ENCODE measurements at places on chromosomes 1 and 21.

- peak; percentile 48 for DNase-seq
Measured at GRCh38 chr1:180863158-180863775, 49.4 kb upstream of the KIAA1614 start.

DNA sequence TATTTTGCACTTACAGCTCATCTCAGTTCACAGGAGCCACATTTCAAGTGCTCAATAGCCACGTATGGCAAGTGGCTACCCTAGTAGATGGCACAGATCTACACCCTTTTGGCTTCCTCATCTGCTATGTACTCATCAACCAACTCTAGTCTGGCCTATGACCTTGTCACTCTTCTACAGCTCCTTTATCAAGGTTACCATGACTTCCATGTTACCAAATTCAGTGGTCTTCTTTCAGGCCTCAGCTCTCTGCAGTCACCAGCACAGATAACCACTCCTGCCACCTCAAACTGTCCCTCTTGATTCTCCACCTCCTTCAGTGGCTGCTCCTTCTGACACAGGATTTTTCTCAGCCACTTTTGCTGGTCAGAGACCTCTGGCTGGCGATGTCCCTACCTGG, 11.7 kb upstream of the USP48 start:
- no peak for DNase-seq

- DNase-seq: no peak
Measured at GRCh38 chr1:71307451-71307850, 226.6 kb upstream of the ZRANB2 start.

DNA sequence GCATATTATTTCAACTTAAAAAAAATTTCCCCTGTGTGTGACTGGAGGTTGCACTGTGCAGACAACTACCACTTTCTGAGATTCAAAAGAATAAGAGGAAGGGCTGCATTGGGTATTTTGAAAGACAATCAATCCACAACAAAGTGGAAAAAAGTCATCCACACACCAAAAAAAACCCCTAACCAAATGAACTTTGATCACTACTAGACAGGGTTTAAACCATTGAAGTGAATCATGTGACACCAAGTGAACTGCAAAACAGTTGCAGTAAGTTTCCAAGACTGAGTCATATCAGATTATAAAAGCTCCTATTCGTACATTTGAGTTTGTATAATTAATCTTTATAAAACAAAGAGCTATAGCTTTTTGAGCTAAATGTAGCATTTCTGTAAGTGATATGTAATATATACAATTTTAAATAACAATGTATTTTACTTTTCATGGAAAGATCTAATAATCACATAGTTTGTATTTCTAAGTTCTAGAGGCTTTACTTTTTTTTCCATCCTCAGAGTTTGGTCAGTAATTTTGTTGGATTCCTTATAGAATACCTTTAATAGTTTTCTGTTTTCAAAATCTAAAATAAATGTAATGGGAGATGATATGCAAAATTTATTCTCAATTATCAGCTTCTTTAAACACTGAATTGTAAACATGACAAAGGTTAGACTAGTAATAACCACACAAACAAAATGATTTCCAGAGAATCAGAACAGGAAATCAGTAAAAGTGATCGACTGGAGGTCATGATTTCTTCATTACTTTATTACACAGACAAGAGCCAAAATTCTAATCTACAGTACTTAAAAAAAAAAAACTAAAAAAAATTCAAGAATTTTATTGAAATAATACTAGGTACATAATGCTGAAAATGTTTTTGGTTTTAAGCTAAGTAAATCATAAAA, 50.5 kb upstream of the GFI1 start:
- DNase-seq: no peak

GRCh38 chr1:172254521-172255222, 165.8 kb upstream of the C1orf105 start:
- no peak for DNase-seq

- DNase-seq: no peak
Measured at GRCh38 chr1:247338723-247339275, 7.1 kb upstream of the ZNF496 start.

- DNase-seq: peak; percentile 60
Measured at GRCh38 chr1:157156058-157156541, 17.9 kb upstream of the ETV3 start.

- DNase-seq: peak; percentile 9
Measured at GRCh38 chr1:27142464-27142863, 12.5 kb downstream of the SLC9A1 start.

- no peak for DNase-seq
Measured at GRCh38 chr1:222224156-222224555, 323.7 kb downstream of the HHIPL2 start.

DNA sequence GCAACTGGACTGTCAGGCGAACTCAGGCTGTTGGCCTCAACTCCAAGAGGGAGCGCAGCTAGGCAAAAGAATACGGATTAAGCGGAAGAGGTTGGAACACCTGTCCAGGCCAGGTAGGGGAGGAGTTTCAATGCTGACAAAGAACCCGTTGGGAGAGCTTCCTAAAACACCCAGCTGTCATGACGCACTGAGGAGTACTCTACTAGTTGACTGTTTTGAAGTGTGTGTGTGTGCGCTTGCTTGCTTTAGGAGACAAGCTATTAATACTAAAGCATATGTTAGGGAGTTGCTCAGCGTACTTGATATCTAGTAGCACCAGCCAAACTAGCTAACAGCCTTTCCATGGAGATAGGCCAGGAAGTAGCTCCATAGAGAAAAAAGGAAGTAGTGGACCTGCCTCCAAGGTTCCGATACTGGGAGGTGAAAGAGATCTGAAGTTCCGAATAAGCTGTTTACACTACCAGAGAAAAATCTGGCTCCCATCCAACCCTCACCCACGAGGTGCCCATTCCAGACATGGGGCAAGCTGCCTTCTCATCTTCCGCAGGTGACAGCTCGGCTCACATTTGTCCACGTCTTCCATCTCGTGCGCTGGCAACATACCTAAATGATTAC, 974 bp upstream of the FNBP1L start:
- peak; percentile 83 for DNase-seq

DNA sequence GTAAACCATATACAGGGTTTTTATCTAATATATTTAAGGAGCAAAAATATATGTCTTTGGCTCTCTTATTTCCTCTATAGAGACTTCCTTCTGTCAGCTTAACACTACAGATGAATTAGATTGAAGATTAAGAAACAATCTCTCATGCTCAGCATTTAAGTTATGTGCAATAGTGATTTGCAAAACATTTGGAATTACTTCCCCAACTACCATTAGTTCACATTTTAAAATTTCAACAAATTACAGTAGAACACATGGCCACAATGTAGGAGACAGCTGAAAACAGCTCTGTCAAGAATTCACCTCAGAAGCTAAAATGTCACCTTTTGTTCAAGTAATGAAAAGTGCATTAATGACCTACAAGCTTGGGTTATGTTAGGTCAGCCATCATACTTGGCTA, 177.9 kb downstream of the EIF4G3 start:
- DNase-seq: no peak

DNA sequence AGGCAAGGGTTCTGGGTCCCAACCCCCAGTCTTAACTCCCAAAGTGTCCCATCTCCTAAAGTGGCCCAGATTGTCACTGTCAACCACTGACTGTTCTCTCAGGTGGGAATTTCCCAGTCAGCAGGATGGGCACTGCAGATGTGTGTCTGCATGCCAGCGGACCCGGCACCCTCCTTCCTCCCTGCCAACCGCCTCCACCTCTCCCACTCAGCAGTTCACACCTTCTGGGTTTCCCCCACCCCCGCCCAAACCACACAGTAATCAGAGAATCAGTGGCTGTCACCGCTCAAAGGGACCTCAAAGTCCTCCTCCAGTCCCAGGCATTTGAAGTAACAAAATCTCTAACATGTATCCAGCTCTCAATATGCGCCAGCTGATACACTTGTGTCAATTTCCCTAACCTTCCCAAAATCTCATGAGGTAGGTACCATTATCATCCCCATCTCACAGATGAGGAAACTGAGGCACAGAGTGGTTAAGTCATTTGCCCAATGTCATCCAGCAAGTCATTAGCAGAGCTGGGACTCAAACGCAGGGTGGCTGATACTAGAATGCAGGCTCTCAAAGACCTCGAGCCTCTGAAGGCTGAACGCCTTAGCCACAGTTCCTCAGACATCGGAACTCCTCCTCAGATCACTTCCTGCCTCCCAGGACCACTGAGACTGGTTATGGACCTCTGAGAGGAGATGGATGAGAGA, 4.8 kb downstream of the RUNX3 start:
- DNase-seq: no peak

DNA sequence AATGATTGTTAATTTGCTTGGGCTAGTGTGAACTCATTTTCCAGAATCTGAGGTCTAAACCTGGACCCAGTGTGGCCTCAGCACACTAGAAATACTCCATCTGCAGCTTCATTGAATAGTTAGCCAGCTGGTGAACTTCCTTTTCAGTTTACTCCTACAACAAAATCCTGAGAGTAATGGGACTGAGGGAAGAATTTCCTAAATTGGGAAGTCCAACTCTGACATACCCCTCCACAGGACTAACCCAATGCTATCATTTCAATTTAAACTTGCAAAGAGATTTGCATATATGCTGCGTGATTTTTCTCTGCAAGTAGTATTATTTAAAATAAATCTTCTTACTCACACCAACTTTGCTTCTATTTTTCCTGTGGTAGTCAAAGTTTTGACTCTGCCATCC, 27.8 kb upstream of the PIGC start:
- no peak for DNase-seq

GRCh38 chr1:86774305-86775295, 70.2 kb downstream of the SH3GLB1 start:
- DNase-seq: peak; percentile 74

GRCh38 chr1:31875636-31876236, 59.9 kb upstream of the SPOCD1 start:
- no peak for DNase-seq

GRCh38 chr21:17732306-17732705, 86.8 kb downstream of the C21orf91 start:
- DNase-seq: peak; percentile 93

DNA sequence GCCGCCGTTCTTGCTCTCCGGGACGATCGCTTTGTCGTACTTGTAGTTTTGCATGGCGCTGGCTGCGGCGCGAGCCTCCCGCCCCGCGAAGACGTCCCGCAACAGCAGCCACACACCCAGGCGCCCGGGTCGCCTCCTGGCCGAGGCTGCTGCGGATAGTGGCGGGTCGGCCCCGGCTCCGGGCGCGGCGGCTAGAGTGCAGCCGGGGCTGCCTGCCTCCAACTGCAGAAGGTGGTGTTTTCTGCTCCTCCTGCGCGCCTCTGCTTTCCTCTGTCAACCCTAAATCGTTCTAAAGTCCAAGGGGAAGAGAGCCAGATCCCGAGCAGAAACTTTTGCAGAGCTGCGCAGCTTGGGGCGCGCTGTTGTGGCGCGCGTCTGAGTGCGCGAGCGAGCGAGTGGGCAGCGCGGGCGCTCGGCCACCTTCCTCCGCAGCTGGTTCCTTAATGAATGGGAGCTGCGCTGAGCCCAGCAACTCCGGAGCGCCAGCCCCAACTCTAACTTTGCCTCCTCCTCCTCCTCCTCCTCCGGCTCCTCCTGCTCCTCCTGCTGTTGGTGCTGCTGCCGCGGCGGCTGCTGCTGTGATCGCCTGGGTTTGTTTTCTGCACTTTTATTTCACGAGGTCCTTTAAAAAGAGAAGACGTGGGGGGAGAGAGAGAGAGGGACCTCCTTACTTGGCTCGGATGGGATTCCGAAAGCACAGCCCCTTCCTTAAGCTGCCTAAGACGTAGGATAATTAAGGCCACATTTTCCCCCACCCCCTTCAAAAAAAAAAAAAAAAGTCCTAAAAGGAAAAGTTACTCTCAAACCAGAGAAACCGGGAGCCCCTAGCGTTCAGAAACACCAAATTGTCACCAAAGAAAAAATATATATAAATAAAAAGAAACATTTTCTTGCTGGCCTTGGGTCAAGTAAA, at the start of gene PLPP3:
TSS of gene PLPP3 (minus strand) at position 601 of the 913 bp plus-strand sequence. CDS start at position 54, 547 bp downstream.
- peak; percentile 61 for DNase-seq

- no peak for DNase-seq
Measured at GRCh38 chr1:56712150-56712549, 67.0 kb downstream of the PRKAA2 start.

- no peak for DNase-seq
Measured at GRCh38 chr1:76340056-76340455, 265.5 kb downstream of the ST6GALNAC3 start.

- DNase-seq: no peak
Measured at GRCh38 chr1:175413367-175413766, 220.8 kb upstream of the KIAA0040 start.

DNA sequence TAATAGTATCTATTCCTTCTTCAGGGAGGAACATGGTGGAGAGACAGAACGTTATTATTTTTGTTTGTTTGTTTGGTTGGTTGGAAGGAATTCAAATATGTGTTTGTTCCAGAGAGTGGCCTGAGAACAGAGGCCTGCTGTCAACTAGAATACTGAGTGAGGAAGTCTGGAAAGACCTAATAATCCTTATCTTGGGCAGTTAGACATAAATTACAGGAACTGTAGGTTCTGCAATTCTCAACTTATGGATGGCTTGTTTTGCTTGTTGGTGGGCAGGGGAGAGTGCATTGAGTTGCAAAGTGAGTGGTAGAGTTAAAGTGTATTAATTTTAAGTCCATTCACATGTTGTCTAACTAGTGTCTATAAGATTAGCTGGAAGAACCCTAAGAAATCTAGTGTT, 197.6 kb downstream of the BACH1 start:
- no peak for DNase-seq

GRCh38 chr21:41481191-41481590, 26.8 kb downstream of the TMPRSS2 start:
- DNase-seq: no peak

- peak; percentile 13 for DNase-seq
Measured at GRCh38 chr21:20016435-20017005, 981.7 kb upstream of the NCAM2 start.

GRCh38 chr1:6795661-6796060, 10.4 kb downstream of the CAMTA1 start:
- no peak for DNase-seq

DNA sequence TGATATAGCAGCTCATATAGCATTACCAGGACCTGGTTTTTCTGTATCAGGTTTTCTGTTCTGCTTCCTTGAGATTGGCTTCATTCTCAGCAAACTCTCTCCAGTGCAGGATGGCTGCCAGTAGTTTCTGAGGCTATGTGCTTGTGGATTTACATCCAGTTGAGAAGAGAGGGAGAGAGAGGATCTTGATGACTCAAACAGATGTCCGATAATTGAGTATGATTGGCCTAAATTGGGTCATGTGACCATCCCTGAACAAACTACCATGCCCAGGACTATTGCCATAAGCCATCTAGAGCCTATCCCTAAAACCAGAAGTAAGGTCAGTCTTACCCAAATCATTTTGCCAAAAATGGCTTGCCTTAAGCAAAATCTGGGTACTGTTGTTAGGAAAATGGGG, 18.1 kb upstream of the PSMA5 start:
- no peak for DNase-seq

DNA sequence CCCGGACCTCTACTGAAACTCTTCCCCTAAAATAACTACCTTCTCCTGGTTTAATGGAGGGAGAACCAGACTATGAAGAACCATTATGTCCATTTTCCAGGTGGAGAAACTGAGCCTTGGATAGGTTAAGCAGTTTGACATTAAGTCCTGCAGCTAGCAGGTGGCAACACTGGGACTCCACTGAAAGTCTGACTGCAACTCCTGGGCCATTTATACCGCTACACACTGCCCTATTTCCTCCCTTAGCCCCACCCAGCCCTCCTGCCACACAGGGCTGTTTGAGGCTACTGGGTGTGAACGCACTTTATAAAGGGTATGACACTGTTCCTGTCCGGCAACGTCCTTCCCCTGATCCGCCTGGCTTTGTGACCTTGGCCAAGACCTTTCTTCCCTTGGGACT, 511 bp upstream of the INPP5B start:
- DNase-seq: no peak

- no peak for DNase-seq
Measured at GRCh38 chr1:196323869-196324268, 284.4 kb downstream of the KCNT2 start.

GRCh38 chr1:33031506-33031905, 5.2 kb downstream of the AK2 start:
- no peak for DNase-seq
